BE2C (cell line): ENCODE measurements at places on chromosomes 1 and 21.

GRCh38 chr1:184272175-184272866 is 114.5 kb upstream of the C1orf21 start:
- no peak for DNase-seq

DNA sequence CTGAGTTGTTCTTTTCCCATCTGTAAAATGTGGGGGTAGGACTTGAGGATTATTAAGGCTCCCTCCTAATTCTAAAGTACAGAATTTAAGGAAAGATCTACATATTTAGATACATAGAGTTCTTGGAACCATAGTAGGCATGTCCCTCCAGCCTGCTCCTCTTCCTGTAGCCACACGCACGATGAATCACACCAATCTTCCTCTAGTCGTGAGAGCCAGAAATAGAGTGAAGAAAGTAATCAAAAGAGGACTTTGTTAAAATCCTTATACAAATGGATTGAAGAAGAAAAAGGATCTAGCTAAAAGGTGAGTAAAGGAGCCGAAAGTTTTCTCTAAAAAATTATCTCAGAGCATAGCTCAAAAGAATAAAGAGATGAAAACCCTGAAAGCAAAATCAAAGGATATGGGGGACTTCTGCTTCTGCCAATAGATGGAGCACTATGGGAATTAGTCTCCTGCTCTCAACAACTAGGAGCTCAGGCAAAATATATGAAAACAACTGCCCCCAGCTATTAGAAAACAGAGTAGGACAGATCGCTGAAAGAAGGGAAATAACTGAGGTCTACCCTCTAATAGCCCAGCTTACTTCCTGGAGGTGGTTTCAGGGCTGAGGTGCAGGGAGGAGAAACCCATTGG is 8.5 kb downstream of the C1orf141 start:
- no peak for DNase-seq

GRCh38 chr21:44910229-44911067 is 10.3 kb downstream of the ITGB2 start:
- no peak for DNase-seq

GRCh38 chr1:212070720-212071302 is 35.3 kb downstream of the DTL start:
- no peak for DNase-seq

- DNase-seq, result no peak
Measured at GRCh38 chr1:209370241-209370995, 213.1 kb upstream of the CAMK1G start.

GRCh38 chr1:118920124-118920717 is 67.9 kb downstream of the TBX15 start:
- no peak for DNase-seq
